ENCODE measurements at places on chromosomes 7 and 10.

DNA sequence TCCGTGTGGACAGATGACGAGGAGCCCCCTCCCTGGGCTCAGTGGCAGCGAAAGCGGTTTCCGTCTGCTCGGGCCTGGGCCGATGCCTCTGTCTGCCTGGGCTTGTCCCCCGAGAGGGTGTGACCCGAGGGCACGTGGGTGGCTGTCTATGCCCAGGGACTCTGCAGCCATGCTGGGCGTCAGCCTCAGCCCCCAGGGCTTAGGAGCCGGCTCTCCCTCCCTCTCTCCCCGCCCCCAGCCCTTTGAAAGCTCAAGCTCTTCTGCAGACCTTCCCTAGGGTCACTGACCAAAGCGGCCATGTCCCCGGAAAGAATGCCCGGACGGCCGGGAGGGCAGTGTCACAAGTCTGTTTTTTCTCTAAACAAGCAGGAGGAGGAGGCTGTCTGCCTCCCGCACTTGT is 7.1 kb downstream of the MICALL2 start:
- no peak for DNase-seq

- no peak for DNase-seq
Measured at GRCh38 chr7:40098810-40099209, 35.6 kb downstream of the MPLKIP start.

GRCh38 chr7:16918288-16918895 is 36.6 kb upstream of the AGR3 start:
- DNase-seq = no peak

GRCh38 chr7:124881981-124882380 is 47.6 kb downstream of the POT1 start:
- no peak for DNase-seq

DNA sequence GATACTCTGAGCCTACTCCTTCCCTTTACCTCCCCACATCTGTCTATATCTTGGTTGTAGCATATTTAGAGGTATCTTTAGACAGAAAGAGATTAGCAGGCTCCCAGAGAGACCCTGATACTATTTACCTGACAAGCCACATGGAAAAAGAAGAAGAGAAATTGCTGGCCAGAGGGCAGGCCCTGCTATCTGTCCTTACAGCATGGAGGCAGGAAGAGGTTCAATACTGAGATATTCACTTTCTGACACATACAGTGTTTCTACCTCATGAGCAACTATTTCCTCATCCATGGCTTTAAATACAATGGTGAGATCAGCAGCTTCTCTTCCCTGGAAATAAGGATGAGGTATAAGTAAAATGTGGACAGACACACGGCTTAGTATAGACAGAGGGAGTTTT is 33.9 kb upstream of the TSPAN13 start:
- no peak for DNase-seq

DNA sequence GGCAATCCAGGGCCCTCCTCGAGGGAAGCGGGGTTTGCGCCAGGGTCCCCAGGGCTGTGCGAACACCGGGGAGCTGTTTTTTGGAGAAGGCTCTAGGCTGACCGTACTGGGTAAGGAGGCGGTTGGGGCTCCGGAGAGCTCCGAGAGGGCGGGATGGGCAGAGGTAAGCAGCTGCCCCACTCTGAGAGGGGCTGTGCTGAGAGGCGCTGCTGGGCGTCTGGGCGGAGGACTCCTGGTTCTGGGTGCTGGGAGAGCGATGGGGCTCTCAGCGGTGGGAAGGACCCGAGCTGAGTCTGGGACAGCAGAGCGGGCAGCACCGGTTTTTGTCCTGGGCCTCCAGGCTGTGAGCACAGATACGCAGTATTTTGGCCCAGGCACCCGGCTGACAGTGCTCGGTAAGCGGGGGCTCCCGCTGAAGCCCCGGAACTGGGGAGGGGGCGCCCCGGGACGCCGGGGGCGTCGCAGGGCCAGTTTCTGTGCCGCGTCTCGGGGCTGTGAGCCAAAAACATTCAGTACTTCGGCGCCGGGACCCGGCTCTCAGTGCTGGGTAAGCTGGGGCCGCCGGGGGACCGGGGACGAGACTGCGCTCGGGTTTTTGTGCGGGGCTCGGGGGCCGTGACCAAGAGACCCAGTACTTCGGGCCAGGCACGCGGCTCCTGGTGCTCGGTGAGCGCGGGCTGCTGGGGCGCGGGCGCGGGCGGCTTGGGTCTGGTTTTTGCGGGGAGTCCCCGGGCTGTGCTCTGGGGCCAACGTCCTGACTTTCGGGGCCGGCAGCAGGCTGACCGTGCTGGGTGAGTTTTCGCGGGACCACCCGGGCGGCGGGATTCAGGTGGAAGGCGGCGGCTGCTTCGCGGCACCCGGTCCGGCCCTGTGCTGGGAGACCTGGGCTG is 26.0 kb downstream of the PRSS2 start:
- DNase-seq = no peak

DNA sequence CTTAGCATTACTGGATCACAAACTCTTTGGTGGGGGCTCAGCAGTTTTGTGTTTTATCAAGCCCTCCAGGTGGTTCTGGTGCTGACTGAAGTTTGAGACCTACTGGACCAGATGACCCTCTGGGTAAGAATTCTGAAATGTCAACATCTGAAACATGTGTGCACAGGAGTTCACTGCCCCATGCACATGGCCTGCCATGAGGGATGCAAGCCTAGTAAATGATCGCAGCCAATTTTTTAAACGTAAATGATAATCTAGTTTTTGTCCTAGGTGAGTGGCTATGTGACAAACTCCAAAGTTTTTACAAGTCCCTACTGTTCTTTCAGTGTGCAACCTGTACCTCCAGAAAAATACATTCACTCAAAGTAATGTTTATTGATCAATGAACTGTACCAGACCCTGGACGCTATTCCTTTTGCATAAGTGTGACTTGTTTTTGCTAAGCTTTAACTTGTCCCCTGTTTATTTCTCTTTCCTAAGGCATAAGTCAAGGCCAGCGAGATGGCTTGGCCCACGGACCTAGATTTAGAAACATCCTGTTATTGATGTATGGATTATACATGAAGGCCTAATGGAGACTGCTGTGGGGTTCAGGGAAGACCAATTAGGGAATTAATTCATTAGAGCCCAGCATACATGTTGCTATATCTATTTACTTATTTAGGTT is 531.1 kb downstream of the LRMDA start:
- no peak for DNase-seq

GRCh38 chr7:130365511-130366441 is 14.5 kb upstream of the CPA1 start:
- DNase-seq = no peak

GRCh38 chr7:3067193-3067592 is 23.5 kb upstream of the CARD11 start:
- DNase-seq = no peak

GRCh38 chr7:112064627-112065385 is 141.4 kb downstream of the DOCK4 start:
- no peak for DNase-seq

DNA sequence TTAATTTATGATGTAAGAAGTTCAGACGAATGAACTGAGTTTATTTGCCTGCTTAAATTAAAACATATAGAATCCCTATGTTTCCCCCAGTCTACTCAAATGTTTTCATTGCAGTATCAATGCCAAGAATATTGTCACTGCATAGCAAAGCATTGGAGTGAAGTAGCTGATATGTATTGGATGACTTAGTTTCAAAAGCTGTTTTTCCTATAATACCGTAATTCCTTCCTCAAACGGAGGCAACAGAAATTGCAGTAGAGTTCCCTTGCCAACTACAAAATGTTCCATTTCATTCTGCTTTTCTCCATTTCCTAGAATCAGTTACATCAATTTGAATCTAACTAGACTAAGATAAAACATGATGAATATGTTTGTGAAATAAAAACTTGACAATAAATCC is 174.1 kb downstream of the CNTNAP2 start:
- no peak for DNase-seq

GRCh38 chr7:31082017-31082416 is 29.9 kb downstream of the ADCYAP1R1 start:
- no peak for DNase-seq

- no peak for DNase-seq
Measured at GRCh38 chr10:122419876-122420623, 34.4 kb upstream of the ARMS2 start.

DNA sequence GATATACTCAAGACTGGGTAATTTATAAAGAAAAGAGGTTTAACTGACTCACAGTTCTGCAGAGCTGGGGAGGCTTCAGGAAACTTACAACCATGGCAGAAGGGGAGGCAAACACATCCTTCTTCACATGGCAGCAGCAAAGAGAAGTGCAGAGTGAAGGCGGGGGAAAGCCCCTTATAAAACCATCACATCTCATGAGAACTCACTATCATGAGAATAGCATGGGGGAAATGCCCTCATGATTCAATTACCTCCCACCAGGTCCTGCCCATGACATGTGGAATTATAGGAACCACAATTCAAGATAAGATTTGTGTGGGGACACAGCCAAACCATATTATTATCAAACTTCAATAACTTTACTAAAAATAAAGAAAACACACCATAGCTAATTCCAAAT is 30.4 kb upstream of the JAZF1 start:
- DNase-seq = no peak

DNA sequence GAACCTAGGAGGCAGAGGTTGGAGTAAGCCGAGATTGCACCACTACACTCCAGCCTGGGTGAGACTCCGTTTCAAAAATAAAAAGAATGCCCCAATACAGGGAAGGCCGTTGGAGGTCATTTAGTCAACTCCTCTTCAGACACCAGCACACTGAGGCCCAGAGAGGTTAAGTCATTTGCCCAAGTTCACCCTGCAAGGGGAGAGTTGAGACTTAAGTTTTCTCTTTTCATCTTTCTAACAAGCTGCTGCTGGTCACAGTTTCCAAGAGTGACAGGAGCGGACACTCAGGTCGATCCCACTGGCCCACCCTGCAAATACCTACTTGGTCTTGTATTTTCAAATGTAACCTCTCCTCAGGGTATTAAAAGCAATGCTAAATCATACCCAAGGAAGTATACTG is 30.4 kb upstream of the VCL start:
- DNase-seq = no peak

DNA sequence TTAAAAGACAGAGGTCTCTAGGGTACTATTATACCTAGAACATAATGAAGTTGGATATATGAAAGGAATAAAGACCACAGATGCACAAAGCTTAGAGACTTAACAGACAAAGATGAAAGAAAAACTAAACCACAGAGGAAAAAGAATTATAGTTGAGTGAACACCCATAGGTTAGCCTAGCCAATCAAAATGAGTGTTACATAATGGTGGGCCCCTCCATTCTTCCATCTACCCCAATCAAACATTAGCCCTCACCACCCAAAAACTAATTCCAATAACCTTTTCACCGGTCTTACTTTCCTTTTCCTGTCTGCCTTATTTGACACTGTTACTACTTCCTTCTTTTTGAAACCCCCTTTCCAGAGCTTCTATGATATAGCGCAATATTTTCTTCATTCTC is 130.1 kb downstream of the ELMO1 start:
- no peak for DNase-seq

DNA sequence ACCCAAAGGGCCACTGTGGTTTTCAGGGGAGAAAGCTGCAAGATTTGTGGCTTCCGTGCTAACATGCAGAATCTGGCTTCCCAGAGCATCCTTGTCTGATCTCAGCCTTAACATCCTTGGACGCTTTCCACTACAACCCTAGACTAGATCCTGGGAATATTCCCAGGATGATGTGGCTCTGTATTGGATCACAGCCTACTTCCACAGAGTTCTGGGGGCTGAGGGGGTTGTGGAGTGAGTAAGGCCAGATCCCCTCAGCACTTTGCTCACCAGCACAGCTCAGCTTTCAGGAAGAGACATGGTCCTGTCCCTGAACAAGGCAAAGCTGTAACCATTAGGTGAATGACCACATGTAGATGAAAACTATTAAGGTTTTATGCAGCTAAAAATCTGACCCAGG is 241.3 kb upstream of the MYO3A start:
- no peak for DNase-seq

DNA sequence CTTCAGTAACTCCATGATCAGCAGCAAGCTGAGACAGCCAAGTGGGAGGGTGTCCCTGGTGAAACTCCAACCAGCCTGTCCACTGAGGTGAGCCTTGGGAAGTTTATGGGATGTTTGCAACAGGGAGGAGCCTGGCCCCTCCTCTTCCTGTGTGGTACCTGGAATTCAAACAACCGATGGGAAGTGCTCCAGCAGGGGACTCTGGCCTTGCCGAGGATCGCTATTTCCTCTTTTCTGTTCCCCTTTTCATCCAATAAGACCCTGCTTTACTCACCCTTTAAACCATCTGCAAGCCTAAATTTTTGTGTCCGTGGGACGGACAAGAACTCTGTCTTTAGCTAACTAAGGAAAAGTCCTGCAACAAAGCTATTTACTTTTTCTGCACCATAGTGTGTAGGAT is 491.1 kb upstream of the ZMIZ1 start:
- no peak for DNase-seq

- no peak for DNase-seq
Measured at GRCh38 chr7:72316148-72316547, 96.0 kb downstream of the CALN1 start.

DNA sequence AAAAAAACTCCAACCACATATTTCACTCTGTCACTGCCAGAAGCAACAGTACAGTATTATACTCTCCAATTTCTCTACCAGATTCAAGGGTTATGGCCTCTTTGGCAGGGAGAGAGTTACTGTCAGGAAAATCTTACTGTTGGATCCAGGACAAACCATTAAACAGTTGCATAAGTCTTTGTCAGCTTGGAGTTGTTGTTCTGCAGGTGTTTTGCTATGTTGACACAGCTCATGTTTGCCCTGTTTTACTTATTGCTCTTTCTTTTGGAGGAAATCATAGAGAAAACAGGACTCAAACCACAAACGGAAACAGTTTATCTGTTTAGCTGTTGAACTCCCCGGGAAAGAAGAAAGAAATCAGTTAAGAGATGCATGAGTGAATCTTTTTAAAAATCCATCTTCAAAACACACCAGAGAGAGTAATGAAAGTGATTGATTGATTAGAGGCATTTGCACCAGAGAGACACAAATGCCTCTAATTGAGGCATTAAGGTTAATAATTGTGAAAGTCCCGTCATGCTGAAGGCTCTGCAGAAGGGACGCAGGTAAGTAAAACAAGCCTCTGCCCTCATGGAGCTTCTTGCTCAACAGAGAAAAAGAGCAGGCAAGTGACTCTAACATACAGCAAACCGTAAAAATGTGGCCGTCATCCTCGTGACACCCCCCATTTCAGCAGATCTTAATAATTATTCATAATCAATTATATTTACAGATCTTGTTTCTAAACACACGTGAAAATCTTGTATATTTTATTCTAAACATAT is 38.7 kb upstream of the ARHGAP21 start:
- DNase-seq = no peak

GRCh38 chr7:12315049-12315448 is 88.6 kb downstream of the VWDE start:
- no peak for DNase-seq

DNA sequence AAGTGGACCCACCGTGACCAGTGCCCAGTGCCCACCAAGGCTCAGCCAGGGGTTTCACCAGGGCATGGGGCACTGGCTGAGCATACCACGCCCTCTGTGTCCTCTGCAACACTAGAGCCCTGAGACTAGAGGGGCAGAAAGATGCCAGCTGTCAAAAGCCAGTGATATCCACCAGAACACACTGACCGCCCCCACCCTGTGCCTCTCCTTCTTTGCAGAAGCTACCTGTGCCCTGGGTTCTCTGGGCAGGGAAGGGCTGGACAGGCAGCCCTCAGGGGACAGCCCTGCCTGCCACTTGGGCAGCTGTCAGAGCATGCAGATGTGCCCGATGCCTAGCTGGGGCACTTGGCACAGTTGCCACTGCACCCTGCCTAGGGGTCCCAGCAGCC is 494 bp downstream of the VSIR start:
- DNase-seq = no peak

GRCh38 chr10:129520440-129521080 is 53.5 kb downstream of the MGMT start:
- no peak for DNase-seq
